ENCODE measurements at places on chromosomes 11 and 22.

GRCh38 chr22:43901976-43902643 is 10.3 kb upstream of the PNPLA5 start:
- DNase-seq: no peak

GRCh38 chr22:45640291-45640940 is 31.2 kb upstream of the ATXN10 start:
- DNase-seq: no peak

DNA sequence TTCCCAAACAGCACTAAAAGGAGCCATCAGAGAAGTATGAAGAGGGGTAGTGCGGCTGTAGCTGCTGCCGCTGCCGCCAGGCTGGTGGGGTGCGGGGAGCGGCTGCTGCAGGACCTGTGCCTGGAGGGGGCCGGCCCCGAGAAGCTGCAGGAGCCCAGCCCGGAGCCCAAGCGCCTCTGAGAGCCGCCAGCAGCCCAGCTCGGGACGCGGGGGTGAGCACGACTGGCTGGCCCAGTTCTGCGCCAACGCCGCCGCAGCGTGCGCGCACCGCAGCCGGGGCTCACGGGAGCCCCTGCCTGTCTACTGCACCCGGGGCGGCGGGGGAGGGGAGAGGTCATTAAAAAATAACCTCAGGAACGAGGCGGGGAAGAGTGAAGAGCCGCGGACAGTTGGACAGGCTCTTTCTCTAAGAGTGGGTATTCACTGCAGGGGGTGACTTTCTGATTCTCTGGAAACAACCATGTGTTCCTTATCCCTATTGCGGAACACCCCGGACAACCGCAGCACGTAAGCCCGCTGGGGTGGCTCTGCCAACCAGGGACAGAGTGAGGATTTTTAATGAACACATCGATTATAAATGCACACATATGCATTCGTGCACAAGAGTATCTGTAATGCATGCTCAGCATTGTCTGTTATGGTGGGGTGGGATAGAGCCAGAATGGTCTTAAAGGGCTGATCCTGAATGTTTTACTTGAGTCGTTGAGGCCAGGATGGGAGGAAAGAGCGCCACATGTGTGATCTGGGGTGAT is 453 bp downstream of the GAS2 start:
- peak; percentile 45 for DNase-seq

DNA sequence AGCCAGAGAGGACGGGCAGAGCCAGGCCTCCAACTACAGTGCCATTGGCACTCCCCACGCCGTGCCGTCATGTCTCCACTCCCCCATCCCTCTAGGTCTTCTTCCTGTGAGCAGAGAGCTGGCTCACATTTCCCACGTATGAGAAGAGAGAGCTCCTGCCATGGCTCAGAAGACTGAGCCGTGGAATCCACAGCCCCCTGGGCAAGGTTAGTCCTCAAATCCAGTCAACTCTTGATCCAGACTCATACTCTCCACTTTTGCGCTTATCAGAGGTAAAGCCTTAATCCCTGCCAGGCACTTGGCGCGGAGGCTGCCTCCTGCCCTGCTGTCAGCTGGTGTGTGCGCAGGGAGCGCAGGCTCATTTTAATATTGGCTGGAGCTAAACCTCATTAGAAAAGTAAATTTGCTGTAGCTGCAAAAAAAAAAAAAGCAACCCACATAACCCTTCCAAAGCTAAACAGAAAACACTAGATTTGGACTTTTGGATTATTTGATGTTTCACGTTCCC is 4.7 kb downstream of the B3GAT1 start:
- DNase-seq: peak; percentile 33

DNA sequence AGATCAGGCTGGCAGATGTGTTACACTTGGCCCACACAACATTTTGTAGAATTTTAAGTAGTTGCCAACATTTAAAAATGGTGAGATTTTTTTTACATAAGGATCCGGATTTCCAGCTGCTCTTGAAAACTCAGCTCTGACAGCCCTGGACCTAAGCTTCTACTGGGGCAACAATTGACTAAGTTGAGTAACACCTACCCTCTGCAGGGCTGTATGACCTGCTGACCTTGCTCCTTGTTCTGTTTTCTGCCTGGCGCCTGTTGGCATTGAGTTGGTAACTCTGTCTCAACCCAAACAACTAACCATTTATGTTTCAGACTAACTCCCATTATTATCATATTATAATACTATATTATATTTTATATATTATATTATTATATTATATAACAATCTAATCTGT is 21.1 kb upstream of the LRRC55 start:
- no peak for DNase-seq

GRCh38 chr22:39298241-39298987 is 21.0 kb downstream of the RPL3 start:
- DNase-seq: no peak

DNA sequence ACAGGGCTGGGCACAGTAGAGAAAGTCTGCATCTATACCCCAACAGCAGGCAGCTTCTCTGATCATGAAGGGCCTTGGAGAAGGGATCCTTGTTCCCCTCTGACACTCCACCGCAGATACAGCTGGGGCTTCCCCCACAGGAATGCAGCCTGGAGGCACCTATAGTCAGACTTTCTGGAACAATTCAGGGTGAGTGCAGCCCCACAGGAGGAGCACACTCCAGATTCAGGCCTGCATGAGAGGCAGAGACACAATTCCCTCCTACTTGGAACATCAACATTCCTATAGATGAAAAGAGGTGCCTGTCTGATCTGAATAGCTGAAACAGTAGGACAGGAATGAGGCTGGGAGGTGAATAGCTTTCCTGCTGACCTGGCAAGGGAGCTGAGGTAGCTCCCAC is 1298.0 kb upstream of the CNTN5 start:
- no peak for DNase-seq

- DNase-seq: no peak
Observed at GRCh38 chr11:10858439-10859325, 829 bp upstream of the ZBED5 start.
